PC-9 (cell line): ENCODE measurements at places on chromosomes 6 and 20. TPM values are rescaled to one million over a fixed set of nuclear protein-coding genes. Genes with fewer than 3 reads are reported as not detected.

PTK6 gene
- total RNA-seq: 12.9 and 13.3 TPM in 2 replicates

SLC52A3 gene
- 6.9 and 7.2 TPM in 2 replicates for total RNA-seq

TFEB gene
- total RNA-seq: 7.3 and 8.6 TPM in 2 replicates

DAAM2 gene
- not detected in 2 replicates for total RNA-seq

FRK gene
- total RNA-seq: 14.4 and 17.2 TPM in 2 replicates

AVP gene
- total RNA-seq: not detected in 2 replicates

NOX3 gene
- not detected in 2 replicates for total RNA-seq

BHLHE23 gene
- not detected in 2 replicates for total RNA-seq

BPIFA1 gene
- not detected in 2 replicates for total RNA-seq

LIN28B gene
- total RNA-seq: not detected in 2 replicates

LHFPL5 gene
- total RNA-seq: 1.2 and 1.7 TPM in 2 replicates

SLC26A8 gene
- not detected in 2 replicates for total RNA-seq

WFDC12 gene
- not detected in 2 replicates for total RNA-seq

C4B gene
- 7.5 and 8.3 TPM in 2 replicates for total RNA-seq

ECI2 gene
- total RNA-seq: 45.7 and 53.8 TPM in 2 replicates

ISM1 gene
- not detected in 2 replicates for total RNA-seq

FAM229B gene
- total RNA-seq: 12.3 and 16.3 TPM in 2 replicates

SIRPA gene
- total RNA-seq: 18.4 and 18.5 TPM in 2 replicates

TBC1D7 gene
- 29.2 and 30.4 TPM in 2 replicates for total RNA-seq

BMP2 gene
- total RNA-seq: not detected in 2 replicates

PHF20 gene
- total RNA-seq: 59.8 and 60.2 TPM in 2 replicates

C6orf52 gene
- total RNA-seq: 6.1 and 6.2 TPM in 2 replicates

COL20A1 gene
- 0.15 TPM in 1 of 2 replicates, not detected in the other for total RNA-seq

SLC22A16 gene
- not detected in 2 replicates for total RNA-seq

DCDC2 gene
- 4.2 and 5.6 TPM in 2 replicates for total RNA-seq

CAGE1 gene
- 0.13 TPM in 2 replicates for total RNA-seq

RSPO3 gene
- not detected in 2 replicates for total RNA-seq

RPS10 gene
- total RNA-seq: 1,786 and 2,008 TPM in 2 replicates

C6orf132 gene
- 49.8 and 53.9 TPM in 2 replicates for total RNA-seq

SLC25A27 gene
- 25.0 and 27.1 TPM in 2 replicates for total RNA-seq

MOCS1 gene
- total RNA-seq: not detected in 2 replicates

LAMA2 gene
- total RNA-seq: 2.3 and 2.8 TPM in 2 replicates

NPEPL1 gene
- total RNA-seq: 24.0 and 36.9 TPM in 2 replicates

CASS4 gene
- total RNA-seq: 0.15 TPM in 1 of 2 replicates, not detected in the other

SPO11 gene
- total RNA-seq: not detected in 2 replicates

ARMH2 gene
- not detected in 2 replicates for total RNA-seq

PPP1R3G gene
- total RNA-seq: 1.1 and 1.4 TPM in 2 replicates

VGLL2 gene
- total RNA-seq: not detected in 2 replicates
